ENCODE measurements at places on chromosomes 1 and 21. TPM values are rescaled to one million over a fixed set of nuclear protein-coding genes. Genes with fewer than 3 reads are reported as not detected.
A peak's percentile ranks its signal among the peaks of the same experiment; 100 is the strongest.

Gene CA6
- 2.8 TPM for total RNA-seq

Gene TRIM17
- total RNA-seq: 4.7 TPM

GRCh38 chr1:197683280-197683679 is 92.0 kb downstream of the DENND1B start:
- no peaks in the 10 kb centered on the region for H3K36me3 ChIP-seq
- no peaks in the 10 kb centered on the region for H3K4me1 ChIP-seq
- no peak overlapping the region for H3K27ac ChIP-seq
- no peak for DNase-seq
- H3K4me3 ChIP-seq: no peak overlapping the region

- no peaks in the 10 kb centered on the region for H3K4me1 ChIP-seq
- no peak overlapping the region for H3K27ac ChIP-seq
- no peaks in the 10 kb centered on the region for H3K27me3 ChIP-seq
- no peaks in the 10 kb centered on the region for H3K36me3 ChIP-seq
- H3K4me3 ChIP-seq: no peak overlapping the region
Measured at GRCh38 chr21:42343556-42343955, 7.2 kb downstream of the TFF2 start.

DNA sequence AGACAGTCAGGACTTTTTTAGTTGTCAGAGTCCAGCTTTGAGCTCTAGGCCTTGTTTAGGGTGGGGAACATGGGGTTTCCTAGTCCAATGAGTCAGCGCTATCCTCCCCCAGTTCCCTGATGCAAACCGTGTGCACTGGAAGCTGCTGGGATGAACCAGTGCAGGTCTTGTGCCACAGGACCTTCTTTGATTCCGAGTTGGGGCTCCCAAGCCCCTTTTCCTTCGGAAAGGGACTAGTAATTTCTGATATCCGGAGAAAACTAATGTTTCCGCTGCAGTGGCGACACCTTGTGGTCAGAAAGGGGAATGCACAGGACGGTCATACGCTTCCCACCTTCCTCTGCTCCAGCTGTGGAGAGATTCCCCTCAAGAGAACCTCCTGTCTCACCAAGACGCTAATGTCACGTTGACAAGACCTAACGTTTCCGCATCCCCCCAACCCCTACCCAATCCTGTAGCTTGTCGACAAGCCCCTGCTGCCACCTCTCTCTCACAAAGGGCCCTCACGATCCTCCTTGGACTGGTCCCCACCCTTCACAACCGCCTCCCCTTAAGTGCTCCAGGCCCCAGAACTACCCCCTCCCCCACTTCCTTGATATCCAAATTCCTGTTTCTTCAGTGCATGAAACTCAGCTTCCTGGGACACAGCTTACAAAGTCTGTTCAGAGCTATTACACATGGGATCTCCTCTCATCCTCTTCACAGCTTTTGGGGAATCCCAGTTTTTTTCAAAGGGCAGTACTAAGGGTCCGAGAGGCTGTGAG is 30.9 kb downstream of the GPA33 start:
- H3K36me3 ChIP-seq: peaks cover 14% of the 10 kb centered on the region
- H3K4me1 ChIP-seq: no peaks in the 10 kb centered on the region
- DNase-seq: peak; percentile 70
